WERI-Rb-1 (cell line): ENCODE measurements at places on chromosomes 2 and 18.
A peak's percentile ranks its signal among the peaks of the same experiment; 100 is the strongest.

DNA sequence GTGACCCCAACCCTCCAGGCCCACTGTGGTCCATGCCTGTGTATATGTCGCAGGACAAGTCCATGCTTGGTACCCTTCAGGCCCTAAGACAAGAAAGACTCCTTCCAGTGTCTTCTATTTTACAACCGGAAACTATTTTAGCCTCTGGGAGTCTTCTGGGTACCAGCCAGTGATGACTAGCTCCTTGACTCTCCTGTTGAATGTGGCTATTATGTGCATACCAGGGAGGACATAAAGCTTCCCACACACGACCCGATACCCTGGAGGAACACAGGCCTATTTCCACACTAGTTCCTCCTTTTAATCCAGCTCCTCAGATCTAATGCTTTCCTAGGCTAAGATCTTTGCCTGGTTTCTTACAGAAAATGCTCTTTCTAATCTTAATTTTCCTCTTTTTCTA lies 178.1 kb downstream of the NCKAP5 start:
- DNase-seq: no peak

DNA sequence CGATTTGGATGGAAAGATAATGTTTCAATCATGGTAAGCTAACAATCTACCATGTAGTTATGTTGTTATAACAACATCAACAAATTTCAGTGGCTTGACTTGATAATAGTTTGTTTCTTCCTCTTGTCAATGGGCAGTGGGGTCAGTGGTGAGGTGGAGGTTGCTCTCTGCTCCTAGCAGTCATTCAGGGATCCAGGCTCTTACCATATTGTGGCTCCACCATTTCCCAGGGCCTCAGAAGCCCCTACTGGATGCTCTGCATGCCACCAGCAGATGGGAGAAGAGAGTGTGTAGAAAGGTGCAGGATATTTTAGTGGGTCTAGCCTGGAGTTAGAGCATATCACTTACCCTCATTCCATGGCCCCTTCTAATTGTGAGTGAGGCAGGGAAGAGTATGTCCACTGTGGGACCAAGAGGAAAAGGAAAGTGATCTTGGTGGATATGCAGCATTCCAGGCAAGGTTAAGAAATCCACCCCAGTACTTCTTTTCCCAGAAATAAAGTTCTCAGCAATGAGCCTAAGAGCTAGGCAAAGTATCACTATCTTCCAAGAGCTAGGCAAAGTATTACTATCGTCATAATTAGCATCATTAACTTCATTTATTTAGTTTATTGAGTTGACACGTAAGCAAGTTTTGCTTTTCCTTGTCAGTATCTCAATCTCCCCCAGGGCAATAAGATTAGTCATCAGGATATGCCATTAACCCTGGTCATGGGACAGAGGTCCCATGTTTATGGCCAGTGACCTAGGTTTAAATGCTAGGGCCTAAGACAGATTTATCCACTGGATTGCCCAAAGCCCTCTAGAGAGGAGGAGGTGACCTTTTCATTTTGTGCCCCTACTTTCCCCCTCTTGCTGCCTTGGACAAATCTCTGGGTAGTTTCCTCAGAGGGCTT lies 4.2 kb upstream of the IWS1 start:
- no peak for DNase-seq

- DNase-seq: no peak
Observed at GRCh38 chr2:8524388-8524787, 157.5 kb upstream of the ID2 start.

DNA sequence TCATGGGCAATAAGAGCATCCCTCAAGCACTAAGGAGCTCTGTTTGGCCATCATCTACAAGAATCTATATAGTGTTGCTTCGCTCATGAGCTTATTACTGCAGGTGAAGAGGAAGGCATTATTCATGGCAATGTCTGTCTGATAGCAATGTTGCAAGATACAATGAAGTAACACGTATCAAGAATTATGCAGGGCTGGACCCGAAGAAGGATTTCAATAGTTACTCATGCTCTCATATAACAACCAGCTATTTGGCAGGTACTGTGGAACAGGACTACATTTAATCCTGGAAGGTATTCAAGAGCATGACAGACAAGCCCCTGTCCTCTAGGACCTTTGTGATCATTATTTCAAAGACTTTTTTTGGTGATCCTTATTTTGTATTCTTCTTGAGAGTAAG lies 109.6 kb downstream of the LAMA3 start:
- DNase-seq: no peak

GRCh38 chr18:34649080-34649479 lies 61.0 kb upstream of the DTNA start:
- no peak for DNase-seq

GRCh38 chr18:32437100-32437834 lies 33.4 kb downstream of the GAREM1 start:
- no peak for DNase-seq

- peak; percentile 51 for DNase-seq
Observed at GRCh38 chr2:10103179-10103578, 19.4 kb upstream of the RRM2 start.

GRCh38 chr2:1690056-1690775 lies 54.1 kb downstream of the PXDN start:
- no peak for DNase-seq

- peak; percentile 58 for DNase-seq
Observed at GRCh38 chr2:24793761-24794435, 673 bp downstream of the CENPO start.

DNA sequence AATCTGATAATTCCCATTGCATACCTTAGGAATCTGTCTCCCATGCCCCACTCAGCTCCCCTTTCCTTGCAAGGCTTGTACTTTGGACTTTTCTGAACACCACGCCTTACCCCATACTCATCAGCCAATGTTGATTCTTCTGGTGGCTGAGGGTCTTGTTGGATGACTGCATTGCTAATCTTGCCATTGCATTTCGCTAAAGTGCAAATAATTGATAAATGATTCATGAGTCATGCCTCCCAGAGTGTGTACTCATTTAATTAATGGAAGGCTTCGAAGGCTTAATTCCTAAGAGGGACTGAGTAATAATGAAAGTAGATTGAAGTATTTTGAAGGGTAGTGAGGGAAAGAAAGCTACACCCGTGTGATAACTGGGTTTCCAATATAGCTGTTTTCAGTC lies 28.0 kb upstream of the PPP1R1C start:
- no peak for DNase-seq

- no peak for DNase-seq
Observed at GRCh38 chr2:152694161-152694661, 23.1 kb downstream of the PRPF40A start.

DNA sequence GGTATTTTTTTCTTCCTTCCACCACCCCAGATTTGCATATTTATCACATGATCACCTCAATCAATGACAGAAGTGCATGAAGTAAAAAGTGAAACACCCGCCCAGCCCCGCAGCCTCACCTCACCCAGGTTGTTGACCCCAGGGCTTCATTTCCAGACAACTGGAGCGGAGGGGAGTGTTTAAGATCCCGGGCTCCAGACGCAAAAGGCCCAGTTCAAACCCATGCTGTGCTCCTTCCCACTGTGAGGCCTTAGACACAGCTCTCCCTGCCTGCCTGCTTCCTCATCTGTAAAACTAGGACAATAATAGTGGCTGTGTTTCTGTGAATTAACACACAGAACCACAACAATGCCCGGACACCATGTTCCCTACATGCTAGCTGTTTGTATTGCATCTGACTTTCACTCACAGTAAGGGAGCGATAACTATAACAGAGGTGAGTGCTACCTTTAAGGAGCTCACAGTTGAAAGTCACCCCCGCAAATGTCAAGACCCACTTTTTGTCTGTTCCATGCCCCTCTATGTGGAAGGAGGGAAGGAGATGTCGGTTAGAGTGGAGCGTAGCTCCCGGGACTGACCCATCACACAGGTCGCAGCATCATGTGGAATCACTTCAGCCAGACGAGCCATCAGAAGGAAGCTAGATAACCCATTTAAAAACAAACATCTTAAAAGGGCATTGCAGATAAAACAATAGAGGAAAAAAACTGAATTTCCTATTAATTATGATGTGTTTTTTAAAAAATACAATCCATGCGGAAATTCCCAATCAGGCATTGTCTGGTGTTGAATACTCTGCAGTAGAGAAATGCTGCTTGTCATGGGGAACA lies 77.5 kb upstream of the DAPL1 start:
- DNase-seq: no peak

DNA sequence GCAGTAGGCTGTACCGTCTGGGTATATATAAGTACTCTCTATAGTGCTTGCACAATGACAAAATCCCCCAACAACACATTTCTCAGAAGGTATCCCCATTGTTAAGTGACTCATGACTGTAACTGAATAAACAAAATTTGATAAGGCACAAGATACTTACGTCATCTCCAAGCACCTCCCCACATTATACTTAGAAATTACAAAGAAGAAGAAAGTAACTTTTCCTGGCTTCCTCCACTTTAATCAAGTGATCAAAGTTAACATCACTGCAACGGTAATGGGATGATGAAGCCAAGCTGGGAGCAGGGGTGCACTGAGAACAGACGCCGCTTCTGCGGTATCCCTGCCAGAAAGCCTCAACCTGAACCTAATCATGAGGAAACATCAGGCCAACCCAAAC lies 9.7 kb downstream of the TNS1 start:
- no peak for DNase-seq

- DNase-seq: no peak
Observed at GRCh38 chr18:2692508-2692907, 37.0 kb downstream of the SMCHD1 start.

DNA sequence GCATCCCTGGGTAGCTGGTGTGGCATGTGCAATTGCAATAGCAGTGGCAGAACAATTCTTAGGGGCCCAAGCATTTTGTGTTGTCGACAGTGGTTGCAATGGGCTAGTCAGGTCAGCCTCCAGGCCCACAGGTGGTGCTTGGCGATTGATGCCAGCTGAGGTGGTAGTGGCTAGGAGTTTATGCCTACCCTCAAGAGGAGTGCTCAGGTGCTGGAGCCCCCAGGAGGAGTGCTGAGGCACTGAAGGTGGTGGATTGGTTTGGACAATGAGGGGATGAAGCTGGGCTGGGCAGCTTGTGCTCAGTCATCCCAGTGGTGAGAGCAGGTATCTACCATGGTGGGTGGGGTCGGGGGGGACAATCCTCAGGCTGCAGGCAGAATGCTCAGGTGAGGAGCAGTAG lies 877.9 kb upstream of the TMEFF2 start:
- DNase-seq: no peak
